ENCODE measurements at places on chromosomes 7 and 10.
A peak's percentile ranks its signal among the peaks of the same experiment; 100 is the strongest.

DNA sequence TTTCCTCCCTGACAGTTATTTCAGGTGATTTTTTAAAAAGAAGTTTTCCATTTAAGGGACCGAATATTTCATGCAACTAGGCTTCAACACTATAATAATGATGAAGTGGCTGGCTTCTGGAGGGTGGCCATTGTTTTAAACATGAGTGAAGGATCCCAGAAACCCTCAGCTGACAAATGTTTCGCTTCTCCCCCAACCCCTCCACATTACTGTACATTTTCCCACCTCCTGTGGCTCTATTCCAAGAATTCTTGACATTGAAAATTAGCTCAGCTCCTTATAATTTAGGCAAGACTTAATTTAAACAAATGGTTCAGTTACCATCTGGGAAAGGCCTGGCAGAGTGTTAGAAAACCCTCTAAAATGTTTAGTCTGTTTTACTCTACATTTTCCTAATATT is 129.9 kb upstream of the CDCA7L start:
- no peak for DNase-seq

GRCh38 chr7:54260941-54261371 is 281.2 kb upstream of the VSTM2A start:
- no peak for DNase-seq

GRCh38 chr7:120475994-120476393 is 203.0 kb downstream of the KCND2 start:
- DNase-seq = no peak

DNA sequence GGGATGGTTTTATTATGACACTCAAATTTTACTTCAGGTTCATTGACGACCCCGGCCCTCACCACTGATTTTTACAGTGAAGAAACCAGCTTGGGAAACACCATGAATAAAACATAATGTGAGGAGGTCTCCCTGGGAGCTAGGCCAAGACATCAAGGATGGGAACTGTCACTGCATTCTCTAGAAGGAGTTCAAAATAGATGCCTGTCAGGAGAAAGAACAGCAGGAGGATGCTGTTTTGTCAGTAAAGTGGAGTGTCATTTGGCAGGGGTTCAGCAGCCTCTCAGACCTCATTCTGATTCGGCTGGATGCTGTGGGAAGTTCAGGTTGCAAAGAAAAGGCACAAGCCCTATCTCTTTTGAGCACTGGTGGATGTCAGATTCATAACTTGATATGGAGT is 360.3 kb upstream of the C7orf33 start:
- no peak for DNase-seq

DNA sequence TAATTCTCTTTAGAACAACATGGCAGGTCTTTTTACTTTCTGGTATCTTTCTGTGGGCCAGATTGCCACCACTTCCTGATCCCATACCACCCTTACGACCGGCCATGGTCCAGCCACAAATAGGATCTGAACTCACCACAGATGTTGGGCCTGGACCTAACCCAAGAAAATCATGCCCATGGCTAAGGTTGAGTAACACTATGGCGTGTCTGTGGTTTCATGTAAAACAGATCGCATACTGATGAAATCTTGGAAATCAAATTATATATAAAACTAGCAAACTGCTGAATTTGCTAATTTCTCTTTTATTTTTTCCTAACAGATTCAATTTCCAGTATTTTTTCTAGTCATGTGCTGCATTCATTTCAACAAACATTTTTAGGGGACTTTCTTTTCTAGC is 77.2 kb downstream of the CH25H start:
- no peak for DNase-seq

DNA sequence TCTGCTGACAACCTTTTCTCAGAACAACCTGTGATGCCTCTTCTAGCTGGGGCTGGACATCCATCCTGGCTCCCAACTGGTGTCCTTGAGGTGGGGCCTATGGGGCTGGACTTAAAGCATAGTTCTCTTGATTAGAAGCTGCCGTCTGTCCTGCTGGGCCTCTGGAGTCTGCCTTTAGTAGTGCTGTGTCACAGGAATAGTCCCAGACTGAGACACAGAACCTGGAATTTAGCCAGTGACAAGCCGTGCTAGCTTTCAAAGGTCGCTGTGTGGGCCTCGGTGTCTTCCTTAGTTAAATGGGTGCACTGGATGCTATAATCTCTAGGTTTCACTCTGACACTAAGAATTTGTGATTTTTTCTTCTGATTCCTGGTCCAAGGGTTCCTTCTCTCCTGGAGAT is 41.2 kb downstream of the GPR141 start:
- no peak for DNase-seq

GRCh38 chr10:113038183-113038582 is 88.1 kb downstream of the TCF7L2 start:
- no peak for DNase-seq

GRCh38 chr7:103857435-103857834 is 132.0 kb downstream of the RELN start:
- DNase-seq = peak; percentile 96

GRCh38 chr10:29306688-29307087 is 17.8 kb downstream of the LYZL1 start:
- DNase-seq = no peak

DNA sequence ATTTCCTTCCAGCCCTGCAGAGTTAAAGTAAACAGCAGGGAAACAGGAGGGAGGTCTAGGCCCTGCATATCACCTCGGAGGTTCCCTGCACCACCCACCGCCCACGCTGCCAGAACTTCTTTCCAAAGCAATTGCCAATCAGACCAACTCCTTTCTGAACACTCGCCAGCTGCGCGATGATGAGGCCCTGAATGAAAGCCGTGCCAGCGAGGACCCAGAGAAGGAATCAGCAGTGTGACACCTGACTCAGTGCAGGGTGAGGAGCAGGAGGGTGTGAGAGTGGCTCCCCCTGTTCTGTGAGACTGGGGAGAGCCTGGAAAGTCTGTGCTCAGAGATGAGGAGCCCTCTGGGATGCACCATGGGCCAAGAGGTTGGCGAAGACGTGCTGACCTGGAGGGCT is 3.3 kb upstream of the TCERG1L start:
- DNase-seq = no peak

DNA sequence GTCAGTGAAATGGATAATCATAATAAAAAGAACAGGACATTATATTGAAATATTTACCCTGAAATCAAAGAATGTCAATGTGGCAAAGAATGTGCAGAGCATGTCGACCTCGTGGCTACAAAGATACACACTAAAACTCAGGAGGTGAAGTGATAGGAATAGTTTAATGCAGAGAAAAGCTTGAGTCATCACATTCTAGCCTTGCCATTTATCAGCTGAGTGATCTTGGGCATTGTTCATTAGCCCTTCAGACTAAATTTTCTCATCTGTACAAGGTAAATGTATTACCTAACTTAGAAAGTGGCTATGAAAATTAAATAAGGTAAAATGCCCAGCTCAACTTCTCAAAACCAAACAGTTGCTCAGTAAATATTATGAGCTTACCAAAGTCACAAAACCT is 22.6 kb downstream of the CALCR start:
- no peak for DNase-seq

DNA sequence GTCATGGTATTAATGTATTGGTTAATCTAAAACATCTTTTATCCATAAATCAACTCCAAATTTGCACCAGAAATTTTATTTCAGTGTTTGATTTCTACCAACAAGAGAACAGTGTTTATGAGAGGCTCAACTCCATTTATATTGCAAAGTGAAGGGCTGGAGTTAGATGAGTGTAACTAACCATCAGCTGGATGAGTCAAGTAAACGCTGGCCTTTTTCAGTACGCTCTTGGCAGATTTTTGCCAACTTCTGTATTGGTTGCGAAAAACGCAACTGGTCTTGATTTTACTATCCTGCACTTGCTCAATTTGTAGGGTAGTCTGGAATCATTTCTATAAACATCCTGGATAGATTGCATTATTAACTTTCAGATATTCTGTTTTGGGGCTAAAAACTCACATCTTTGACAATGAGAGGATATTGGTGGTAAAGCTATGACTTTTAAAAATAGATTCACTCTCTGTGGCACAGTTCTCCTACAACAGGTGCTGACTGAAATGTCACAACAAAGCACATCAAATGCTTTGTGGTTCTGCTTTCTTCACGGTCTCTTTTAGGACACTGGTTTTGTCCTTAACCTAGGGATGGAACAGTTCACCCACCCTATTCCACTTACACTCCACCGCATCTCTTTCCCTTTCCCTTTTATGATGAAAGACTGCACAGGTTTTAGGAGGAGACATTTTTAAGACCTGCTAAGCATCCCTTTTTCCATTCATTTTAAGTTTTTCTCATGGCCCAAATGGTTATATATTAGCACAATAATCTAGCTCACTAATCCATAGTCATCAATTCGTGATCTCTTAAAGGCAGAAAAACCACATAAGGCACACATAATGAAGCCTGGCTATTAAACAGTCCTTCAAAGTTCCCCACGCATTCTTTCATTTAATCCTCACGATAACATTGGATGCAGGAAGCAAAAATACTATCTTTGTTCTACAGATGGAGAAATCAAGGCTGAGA is 12.8 kb downstream of the CACNA2D1 start:
- no peak for DNase-seq

GRCh38 chr7:17307000-17307399 is 8.5 kb downstream of the AHR start:
- DNase-seq = no peak

- DNase-seq = no peak
Observed at GRCh38 chr10:5890452-5890915, 441 bp downstream of the FBH1 start.

DNA sequence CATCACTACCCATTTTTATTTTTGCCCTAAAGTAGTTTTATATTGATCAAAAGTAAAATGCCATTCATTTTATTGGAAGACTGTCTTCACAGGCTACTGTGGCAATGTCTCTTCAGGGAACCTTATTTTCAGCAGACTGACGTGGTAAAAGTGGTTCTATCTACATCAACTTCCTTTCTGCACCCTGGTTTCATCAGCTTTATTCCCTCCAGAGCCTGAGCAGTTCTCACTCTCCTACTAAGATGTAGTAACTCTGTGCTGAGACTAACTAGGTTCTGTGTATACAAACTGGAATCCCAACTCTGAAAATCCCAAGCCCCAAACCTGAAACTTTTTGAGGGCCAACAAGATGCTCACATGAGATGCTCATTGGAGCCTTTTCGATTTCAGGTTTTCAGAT is 155.3 kb downstream of the SFMBT2 start:
- no peak for DNase-seq

DNA sequence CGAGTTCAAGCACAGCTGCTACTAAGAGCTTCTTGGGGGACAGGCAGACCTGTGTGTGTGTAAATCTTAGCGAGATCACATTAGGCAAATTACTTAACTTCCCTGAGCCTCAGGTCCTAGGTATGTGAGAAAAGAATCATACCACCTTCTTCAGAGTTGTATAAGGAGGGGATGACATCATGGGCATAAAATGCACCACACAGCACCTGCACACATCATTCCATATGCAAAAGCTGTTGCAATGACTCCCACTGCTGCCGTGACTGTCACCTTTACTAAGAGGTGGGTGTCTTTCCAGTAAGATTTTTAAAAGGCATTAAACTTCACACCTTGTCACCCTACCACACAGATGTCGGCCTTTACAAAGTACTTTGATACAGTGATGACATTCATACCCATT is 146.0 kb downstream of the FANK1 start:
- DNase-seq = no peak

GRCh38 chr10:130389906-130390305 is 253.7 kb downstream of the GLRX3 start:
- no peak for DNase-seq

- no peak for DNase-seq
Observed at GRCh38 chr7:37656913-37657530, 26.5 kb upstream of the GPR141 start.

GRCh38 chr7:107025449-107026103 is 18.9 kb upstream of the PRKAR2B start:
- DNase-seq = no peak

DNA sequence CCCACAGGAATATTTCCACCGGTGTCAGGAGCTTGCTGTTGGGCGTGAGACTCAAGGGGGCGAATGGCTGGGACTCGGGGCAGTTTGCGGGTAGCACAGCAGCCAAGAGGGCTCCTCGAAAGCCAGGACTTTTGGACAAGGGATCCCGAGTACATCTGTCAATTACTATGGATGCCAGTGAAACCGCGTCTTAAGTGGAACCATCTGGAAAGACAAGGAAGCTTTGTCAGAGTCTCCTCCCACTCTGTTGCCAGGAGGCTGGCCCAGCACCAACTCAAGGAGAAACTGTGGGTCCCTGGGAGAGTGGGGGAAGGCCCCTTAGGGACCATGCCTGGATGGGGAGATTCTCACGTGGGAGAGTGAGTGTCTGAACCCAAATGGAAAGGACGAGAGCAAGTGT is 57.1 kb downstream of the C10orf143 start:
- DNase-seq = no peak

GRCh38 chr10:82953909-82954308 is 1078.9 kb downstream of the NRG3 start:
- DNase-seq = no peak

- DNase-seq = no peak
Observed at GRCh38 chr10:108812296-108812695, 1111.0 kb downstream of the XPNPEP1 start.

DNA sequence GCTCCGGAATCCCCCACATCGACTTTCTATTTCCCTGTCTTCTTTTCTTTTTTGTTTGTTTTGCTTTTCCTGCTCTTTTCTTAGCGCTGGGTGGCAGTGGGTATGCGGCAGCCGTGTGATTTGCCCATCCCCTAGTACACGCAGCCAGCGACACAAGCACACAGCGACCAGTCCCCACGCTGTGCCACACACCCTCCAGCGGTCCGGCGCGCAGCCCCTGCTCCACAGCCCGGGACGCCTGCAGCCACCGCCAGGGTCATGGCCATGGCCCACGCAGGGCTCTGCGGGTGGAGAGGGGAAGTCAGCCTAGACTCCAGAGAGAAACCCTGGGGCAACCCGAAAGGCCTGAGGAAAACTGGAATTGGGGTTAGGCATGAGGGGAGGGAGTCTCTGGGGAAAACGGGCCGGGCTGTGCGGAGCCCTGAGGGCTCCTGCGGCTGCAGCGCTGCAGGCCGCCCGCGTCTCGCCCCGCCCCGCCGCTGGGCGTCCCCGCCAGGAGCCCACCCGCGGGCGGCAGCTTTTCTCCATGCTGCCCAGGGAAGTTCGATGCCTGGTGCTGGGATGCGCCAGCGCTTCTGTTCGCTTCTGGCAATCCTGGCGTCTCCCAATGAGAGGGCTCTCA is 2.5 kb downstream of the CHRM2 start:
- no peak for DNase-seq

GRCh38 chr10:5165738-5166137 is 19.2 kb downstream of the AKR1C8 start:
- no peak for DNase-seq

GRCh38 chr7:152571068-152571467 is 104.9 kb downstream of the XRCC2 start:
- DNase-seq = peak; percentile 33
